NCI-H1105 (cell line): ENCODE measurements at places on chromosomes 4 and X.

GRCh38 chr4:76087007-76087769, 12.7 kb downstream of the ART3 start:
- peak; percentile 1 for DNase-seq

DNA sequence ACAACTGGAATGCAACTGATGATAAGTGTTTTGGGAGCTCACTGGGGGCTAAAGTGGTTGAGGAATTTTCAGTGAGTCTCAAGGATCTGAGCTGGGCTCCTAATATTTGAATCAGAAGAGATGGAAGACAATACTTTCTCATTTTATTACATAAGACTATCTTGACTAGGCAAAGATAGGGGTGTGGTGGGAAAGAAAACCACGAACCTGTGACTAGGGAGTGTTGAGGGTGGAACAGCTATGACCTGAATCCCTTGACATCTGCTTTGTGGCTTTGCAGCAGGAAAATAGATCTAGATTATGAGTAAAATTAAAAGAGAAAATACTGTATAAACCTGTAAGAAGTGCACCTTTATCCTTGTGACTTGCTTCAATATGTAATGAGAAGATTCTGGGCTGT, 295.1 kb upstream of the TEX13A start:
- no peak for DNase-seq

- DNase-seq = peak; percentile 48
Observed at GRCh38 chr4:186227221-186227620, at the start of gene KLKB1. TSS of gene KLKB1 (plus strand) at chr4:186227507. CDS start at chr4:186228196, 689 bp downstream.

DNA sequence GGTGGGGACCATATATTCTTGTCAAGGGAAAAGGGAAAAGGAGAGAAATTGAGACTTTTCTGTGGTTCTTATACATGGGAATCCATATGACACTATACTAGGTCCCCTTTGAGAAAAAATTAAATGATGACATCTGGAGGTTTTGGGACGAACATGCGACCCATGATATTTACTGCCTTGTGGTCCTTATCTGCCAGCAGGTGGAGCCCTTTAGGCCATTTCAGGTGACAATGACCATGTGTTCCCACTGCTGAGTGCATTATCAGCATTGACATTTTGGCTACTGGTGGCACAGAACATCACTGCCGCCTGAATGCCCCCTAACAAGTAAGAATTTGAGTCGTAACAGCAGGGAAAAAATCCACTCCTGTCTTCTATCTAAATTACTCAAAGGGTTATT, 843.4 kb downstream of the FSTL5 start:
- DNase-seq = no peak

DNA sequence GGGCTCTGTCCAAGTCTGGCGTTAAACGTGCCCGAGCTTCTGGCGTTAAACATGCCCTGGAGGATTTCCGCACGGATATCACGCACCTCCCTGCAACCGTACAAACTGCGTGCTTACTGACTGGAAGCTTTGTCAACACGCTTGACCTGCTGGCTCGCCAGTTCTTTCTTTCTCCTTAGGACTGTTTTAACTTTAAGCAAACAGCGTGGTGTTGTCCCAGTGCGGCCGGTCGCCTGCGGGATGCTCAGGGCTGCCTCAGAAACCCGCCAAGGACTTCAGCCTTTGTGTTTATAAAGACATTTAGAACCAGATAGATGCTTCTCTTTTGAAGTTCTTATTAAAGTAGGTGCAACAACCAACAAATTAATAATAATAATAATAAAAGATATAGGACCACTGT, 946.0 kb downstream of the RAB28 start:
- no peak for DNase-seq

GRCh38 chrX:107818900-107819521, 6.7 kb upstream of the MID2 start:
- no peak for DNase-seq

DNA sequence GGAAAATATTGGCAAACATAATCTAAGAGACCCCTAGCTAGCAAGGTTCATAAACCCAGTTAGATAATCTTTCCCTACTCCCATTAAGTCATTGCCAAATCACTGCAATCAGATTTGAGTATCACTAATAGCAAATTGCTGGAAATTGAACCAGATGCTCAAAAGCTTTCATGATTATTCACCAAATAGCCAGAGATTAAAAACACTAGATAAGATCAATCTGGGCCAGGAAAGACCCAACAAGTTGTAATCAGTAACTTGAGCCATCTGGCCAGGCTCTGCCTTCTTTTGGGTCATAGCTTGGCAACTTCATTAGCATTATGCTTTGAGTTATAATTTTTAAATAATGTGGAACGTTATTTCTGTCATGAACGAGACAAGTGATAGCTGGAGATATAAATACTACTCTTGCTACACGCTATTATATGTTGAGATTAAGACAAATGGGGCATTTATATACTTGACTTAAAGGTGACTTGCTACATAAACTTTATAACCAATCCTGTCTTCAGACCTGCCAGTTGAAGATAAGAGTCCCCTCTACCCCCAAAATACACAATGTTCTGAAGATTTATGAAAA, 196.6 kb upstream of the EDNRA start:
- DNase-seq = no peak

- DNase-seq = no peak
Observed at GRCh38 chr4:73676136-73676535, 55.9 kb upstream of the RASSF6 start.

DNA sequence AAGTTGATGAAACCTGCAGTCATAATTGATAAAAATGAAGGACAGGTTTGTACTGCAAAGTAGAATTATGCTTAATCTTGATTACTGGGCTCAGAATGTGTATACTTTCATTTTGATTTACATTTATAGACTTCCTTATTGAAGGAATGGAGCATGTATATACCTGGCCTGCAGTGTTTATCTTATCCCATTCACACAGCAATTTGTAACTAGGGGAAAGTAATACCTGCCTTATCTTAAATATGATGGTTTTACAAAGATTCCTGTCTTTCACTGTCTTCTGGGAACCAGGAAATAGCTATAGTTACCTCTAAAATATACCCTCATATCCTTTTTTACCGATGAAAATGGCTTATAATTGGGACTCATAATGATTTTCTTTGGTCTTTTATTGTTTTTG, 29.7 kb downstream of the ADD1 start:
- DNase-seq = no peak

GRCh38 chrX:136622568-136622967, 25.4 kb upstream of the CD40LG start:
- no peak for DNase-seq

DNA sequence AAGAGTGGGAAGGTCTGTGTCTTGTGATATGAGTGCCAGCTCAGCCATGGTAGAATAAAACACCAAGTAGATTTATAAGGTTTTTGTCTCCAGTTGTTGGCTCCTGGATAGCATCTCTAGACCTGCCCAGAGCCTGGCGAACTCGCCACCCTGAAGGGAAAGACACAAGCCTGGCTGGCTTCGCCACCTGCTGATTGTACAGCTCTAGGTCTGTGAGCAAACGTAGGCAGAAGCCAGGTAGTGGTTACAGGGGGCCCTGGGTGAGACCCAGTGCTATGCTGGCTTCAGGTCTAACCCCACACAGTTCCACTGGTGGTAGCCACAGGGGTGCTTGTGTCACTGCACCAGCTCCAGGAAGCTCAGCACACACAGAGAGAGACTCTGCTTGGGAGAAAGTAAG, 100.5 kb downstream of the BLTP1 start:
- no peak for DNase-seq

GRCh38 chrX:3763111-3763510, 49.7 kb upstream of the PRKX start:
- no peak for DNase-seq

DNA sequence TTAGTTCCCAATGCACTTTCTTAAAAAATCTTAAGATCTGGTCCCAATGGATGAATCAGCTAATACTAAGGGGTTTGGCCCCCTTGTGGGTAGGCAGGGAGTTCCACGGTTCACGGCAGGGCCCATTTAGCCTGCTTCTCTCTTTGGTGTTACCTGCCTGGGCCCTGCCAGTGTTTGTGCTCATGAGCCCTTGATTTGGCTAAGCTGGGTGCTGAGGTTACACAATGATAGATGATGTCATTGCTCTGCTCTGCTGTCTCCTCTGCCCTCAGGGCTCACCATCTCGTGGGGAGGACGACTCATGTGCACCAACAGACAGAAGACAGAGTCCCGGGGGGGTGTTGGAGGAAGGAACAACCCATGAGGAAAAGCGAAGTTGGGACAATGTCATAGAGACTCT, 24.4 kb downstream of the RTL5 start:
- no peak for DNase-seq

DNA sequence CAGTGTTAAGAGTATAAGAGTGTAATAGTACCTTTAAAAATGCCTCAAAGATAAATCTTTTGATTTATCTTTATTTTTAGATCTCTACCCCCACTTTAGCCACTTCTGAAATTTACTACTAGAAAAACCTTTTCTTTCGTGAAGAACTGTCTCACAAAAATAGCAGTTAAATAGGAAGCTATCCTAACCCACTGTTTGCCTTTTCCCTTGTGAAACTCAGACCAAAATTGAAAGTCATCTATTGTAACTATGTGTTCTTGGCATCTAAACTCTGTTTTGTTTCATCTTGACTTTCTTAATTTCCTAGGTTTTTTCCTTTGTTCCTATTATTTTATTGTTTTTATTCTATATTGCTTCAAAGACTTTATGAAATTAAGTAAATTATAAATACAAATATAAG, 7.8 kb upstream of the TMEM144 start:
- no peak for DNase-seq

- DNase-seq = no peak
Observed at GRCh38 chrX:28127662-28128061, 146.4 kb upstream of the DCAF8L1 start.

DNA sequence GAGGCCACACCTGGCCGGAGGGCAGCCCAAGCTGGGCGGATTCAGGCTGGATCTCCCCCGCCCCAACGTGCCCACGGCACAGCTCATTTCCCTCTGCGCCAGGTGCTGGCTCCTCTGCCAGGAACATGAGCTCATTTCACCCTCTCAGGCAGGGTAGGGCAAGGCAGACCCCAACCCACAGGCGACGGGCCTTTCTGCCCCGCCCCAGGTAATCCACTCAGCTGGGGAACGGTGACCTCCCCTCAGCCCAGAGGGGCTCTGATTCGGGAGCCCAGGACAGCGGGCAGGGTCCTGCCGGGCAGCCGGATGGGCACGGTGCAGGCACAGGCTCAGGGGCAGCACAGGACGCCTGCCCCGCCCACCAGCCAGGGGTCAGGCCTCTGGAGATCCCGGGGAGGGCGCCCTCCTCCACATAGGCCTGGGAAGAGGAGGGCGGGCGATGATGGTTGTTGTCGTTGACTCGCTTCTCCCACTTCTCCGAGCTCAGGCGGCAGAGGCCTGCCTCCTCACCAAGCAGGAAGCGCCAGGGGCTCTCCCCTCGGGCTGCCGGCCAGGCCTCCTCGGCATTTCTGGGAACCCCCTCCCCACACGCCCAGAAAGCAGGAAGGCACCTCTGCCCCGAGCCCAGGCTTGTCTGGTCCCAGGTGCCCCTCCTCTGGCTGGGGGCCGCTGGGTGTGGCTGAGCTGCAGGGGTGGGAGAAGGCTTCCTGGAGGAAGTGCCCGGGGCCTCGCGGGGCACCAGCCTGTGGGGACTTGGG, 31.1 kb downstream of the TACC3 start:
- no peak for DNase-seq

DNA sequence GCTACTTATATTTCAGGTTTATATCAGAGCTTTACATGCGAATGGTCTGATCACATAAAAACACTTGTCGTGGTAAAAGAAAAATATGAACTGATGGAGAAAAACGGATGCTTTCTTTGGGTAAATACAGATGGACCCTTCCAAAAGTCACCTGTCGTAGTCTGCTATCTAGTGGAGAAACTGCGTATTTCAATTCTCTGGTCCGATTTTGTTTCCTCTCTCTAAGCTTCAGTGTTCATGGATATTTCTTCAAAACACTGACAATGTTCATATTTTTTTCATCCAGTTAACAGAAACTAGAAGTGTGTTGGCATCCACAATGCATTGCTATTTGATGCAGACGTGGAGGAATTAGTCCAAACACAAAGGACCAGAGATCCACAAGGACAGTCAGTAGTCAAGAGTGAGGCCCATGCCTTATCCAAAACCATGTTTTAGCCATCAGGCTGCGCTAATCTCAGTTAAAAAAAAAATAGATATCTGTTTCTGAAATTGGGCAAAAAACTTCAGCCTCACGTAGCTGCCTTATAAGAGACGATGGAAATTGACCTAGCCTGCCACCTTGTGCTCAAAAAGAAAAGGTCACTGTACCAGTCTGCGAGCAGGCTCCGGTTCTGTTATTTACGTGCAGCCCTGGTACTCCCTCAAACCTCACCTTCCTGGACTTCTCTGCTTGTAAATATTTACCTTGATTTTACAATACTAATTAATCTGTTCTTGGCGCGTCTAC, 16.0 kb downstream of the MEPE start:
- peak; percentile 40 for DNase-seq

DNA sequence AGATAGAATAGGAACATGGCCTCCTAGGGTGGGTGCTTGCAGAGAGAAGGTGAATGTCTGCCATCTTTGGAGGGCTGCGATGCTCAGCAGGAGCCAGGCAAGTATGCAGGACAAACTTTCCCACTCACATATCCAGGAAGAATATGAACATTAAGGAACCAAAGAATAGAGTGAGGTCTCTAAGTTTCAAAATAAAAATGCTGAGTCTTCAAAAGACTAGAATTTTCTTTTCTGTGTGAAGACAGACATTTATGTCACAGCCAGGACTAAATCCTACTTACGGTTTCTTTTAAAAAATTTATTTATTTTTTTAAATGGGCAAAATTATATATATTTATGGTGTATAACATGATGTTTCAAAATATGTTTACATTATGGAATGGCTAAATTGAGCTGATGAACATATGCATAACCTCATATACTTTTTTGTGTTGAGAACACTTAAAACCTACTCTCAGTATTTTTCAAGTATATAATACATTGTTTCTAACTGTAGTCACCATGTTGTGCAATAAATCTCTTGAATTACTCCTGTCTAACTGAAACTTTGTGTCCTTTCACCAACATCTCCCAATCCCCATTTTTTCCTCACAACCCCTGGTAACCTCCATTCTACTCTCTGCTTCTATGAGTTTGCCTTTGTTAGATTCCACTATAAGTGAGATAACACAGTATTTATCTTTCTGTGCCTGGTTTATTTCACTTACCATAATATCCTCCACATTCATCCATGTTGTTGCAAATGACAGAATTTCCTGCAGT, 177.8 kb upstream of the HAND2 start:
- DNase-seq = no peak

GRCh38 chrX:22171287-22172060, 101.2 kb upstream of the CBLL2 start:
- no peak for DNase-seq

GRCh38 chr4:25013756-25014661, 16.7 kb downstream of the LGI2 start:
- DNase-seq = no peak

DNA sequence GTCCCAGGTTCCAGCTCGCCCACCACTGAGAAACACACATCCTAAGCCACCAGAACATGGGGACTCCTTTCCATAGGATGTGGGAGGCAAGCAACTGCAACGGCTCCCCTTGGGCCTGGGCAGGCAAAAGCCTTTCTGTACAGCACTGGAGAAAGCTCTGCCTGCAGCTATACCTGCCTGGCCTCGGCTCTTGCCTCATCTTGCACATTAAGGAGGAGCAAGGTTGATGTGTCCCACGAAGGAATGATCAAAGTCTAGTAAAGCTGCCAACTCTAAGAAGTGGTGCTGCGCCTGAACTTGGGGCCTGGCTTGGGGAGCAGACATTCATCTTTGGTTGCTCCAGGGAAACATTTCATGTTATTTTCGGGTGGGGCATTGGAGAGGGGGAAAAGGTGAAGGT, 19.6 kb downstream of the CCNG2 start:
- no peak for DNase-seq
